GM23338 (cell line): ENCODE measurements at places on chromosomes 11 and 22.
A peak's percentile ranks its signal among the peaks of the same experiment; 100 is the strongest.

DNA sequence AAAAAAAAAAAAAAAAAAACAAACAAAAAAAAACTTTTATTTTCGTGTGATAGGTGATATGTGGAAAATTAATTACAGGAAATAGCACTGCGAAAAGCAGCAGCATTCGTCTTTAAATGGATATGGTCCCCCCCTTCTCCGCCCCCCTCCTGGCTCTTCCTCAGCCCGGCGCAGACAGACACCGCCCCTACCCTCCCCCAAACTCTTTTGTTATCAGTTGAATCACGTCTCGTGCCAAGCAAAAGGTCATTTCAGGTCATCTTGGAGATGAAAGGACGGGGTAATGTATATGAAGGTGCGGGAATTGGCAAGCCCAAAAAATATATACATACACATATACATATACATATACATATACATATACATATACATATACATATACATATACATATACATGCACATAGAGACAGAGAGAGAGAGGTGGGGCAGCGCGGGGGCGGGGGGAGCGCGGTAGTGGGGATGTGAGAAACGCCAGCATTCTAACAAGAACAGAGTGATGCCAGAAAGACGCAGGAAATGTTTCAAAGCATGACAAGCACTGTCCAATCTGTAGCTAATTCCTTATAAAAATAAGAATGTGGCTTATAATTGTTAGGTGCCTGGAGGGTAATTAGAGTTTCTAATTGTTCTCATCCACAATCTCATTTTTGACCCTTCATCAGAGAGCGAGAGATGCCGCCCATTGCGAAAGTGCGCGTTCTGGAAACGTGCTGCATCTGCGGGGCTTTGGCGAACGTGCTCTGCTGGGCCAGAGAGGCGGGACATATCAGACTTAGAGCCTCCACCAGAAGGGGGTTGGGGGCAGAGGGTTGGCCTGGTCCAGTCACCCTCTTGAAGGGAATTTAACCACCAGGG, 214.5 kb upstream of the UBASH3B start:
- peak; percentile 89 for DNase-seq

- DNase-seq, result no peak
Measured at GRCh38 chr11:46363455-46364005, 16.3 kb downstream of the DGKZ start.

GRCh38 chr11:77095551-77096490, 6.8 kb upstream of the OMP start:
- no peak for DNase-seq

- no peak for DNase-seq
Measured at GRCh38 chr11:8586184-8586583, 7.8 kb downstream of the STK33 start.

DNA sequence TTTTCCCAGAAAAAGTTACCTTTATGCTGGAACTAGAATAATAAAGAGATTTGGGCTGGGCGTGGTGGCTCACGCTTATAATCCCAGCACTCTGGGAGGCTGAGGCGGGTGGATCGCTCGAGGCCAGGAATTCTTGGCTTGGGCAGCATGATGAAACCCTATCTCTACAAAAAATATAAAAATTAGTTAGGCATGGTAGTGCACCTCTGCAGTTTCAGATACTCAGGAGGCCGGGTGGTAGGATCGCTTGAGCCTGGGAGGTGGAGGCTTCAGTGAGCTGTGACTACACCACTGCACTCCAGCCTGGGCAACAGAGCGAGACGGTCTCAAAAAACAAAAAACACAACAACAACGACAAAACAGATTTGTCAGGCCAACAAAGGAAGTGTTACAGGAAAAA, 119.3 kb upstream of the OR9Q1 start:
- no peak for DNase-seq

- DNase-seq, result no peak
Measured at GRCh38 chr11:116071241-116071640, 567.0 kb upstream of the CADM1 start.

DNA sequence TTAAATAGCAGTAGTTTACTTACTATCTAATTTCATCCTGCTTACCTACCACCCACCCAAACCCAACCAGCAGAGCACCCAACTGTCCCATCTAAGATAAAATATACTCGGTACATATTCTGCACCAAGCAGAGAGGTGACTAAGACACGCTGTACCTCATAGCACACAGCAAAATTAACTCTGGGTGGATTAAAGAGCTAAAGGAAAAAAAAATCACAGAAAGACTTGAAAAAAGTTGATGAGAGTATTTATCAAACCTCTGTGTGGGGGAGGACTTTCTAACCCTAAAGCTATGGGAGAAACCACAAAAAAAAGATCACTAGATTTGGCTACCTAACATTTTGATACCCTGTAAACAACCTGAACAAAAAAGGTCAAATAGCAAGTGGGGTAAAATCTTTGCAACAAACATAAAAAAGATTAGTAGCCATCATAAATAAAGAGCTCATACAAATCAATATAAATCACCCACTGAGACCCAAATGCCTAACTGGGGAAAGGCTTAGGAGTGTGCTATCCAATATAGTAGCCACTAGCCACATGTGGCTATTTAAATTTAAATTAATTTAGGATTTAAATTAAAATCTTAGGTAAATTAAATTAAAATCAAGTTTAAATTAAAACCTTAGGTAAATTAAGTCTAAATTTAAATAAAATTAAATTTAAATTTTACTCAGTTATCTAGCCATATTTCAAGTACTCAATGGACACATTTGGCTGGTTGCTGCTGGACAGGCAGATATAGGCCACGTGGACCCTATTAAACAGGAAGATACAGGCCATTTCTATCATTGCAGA, 25.6 kb upstream of the CD5 start:
- no peak for DNase-seq

DNA sequence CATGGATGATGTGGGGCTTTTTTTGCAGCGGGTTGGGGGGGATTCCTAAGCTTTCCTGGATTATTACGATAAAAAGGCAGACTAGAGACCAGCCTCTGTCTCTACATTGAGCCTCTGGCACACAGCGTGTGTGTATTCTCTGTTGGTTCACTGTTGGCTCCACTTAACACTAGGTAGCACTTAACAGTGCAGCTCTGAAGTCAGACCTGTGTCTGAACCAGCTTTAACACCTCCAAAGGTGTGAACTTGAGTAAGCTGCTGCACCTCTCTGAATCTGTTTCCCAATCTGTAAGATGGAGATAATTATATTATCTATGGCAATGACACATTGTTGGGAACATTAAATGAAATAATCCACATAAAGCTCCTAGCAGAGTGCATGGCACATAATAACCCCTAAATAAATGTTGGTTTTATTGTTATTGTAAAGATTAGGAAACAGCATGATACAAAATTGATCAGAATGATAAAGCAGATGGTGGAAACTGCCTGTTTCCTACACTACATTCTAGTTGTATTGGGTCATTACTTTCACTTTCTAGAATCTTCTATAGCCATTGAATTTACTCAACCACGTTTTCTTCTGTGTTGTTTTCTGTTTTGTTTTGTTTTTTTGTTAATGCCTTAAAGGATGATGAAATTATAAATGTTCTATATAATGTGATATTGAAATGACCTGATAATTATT, 108.4 kb downstream of the ARL14EP start:
- DNase-seq, result no peak
